A673 (cell line): ENCODE measurements at places on chromosomes 13 and 19. TPM values are rescaled to one million over a fixed set of nuclear protein-coding genes. Genes with fewer than 3 reads are reported as not detected.

DNA sequence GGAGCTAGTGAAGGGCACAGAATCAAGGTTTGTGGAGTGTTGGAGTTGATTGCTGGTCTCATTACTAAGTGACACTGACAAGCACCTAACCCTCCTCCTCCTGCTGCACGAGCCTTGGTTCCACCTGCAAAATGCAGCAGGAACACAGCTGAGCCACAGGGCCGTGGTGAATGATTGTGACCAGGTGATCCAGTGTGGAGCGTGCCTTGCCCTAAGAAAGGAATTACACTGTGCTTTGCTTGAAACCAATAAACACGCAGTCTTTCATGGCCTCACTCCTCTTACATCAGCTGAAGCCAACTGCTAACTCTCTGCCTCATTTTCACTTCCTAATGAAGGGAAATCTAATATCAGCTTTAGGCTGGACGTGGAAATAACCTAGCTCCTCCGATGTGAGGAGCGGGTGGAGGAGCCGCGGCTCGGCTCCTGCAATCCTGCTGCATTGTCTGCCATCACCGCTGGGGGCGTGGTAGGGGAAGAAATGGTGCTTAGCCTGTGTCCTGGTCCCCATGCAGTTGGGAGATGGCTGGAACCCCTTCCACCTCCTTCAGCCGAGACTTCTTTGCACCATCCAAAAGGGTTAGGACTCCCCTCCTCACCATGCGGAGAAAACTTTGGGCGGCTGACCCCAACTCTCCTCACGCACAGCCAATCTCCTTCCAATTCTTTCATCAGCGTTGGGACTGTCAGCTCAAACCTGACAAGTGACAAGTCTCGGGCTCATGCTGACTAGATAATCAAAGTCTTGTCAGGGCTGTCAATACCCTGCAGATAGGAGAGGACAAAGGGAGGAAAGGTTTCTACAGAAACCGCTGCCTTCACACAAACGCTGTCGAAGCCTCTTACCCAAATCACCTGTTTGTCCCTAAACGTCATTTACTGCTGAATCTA, 427.9 kb downstream of the ZNF536 start:
- DNase-seq = no peak
- no peaks in the 10 kb centered on the region for H3K36me3 ChIP-seq
- H3K27me3 ChIP-seq = no peaks in the 10 kb centered on the region
- H3K4me3 ChIP-seq = no peak overlapping the region
- peaks cover 7% of the 10 kb centered on the region for H3K4me1 ChIP-seq
- no peak overlapping the region for H3K27ac ChIP-seq

DNA sequence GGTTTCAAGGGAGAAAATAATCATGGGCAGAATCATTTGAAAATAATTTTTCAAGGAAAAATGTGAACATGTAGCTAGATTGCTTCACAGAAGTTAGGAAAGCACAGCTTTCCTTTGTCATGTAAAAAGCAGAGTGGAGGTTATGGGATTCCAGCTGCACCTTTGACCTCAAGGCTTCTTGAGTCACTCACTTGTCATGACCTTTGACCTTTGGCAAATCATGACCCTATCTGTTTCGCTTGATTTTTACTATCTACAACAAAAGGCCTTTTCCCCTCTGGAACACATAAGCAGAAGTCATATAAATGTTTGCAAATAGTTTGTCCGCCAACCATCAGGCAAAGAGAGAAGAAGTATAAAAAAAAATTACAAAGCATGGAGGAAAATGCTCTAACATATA, 210.7 kb upstream of the MIR17HG start:
- no peak for DNase-seq
- no peak overlapping the region for H3K4me3 ChIP-seq
- peaks cover 48% of the 10 kb centered on the region for H3K27me3 ChIP-seq
- H3K36me3 ChIP-seq = no peaks in the 10 kb centered on the region
- H3K27ac ChIP-seq = no peak overlapping the region

- no peaks in the 10 kb centered on the region for H3K36me3 ChIP-seq
- no peaks in the 10 kb centered on the region for H3K27me3 ChIP-seq
- no peak overlapping the region for H3K27ac ChIP-seq
- no peaks in the 10 kb centered on the region for H3K4me1 ChIP-seq
- DNase-seq = no peak
- no peak overlapping the region for H3K4me3 ChIP-seq
Measured at GRCh38 chr13:50798923-50799322, 44.6 kb downstream of the DLEU7 start.

GRCh38 chr13:99164226-99164625, 36.4 kb upstream of the UBAC2 start:
- no peak overlapping the region for H3K27ac ChIP-seq
- H3K36me3 ChIP-seq = no peaks in the 10 kb centered on the region
- H3K4me3 ChIP-seq = no peak overlapping the region
- H3K27me3 ChIP-seq = no peaks in the 10 kb centered on the region
- H3K4me1 ChIP-seq = no peaks in the 10 kb centered on the region

DNA sequence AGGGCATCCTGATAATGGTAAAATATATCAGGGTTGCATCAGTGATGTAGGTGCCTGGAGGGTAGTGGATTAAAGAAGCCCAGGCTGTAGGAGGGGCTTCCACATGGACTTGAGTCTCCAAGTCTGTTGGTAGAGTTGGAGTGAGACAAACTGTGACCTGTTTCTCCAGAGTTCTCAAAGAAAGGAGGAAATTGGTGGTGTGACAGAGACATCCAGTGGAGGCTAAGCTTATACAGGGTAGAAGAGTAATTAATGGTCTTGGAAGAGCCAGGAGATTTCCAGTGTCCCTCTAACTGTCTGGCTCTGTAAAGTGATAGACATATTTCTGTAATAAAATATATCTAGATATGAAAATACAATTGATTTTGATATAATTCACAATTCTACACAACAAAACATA, 61.1 kb downstream of the GPC5 start:
- DNase-seq = no peak
- no peaks in the 10 kb centered on the region for H3K27me3 ChIP-seq
- no peak overlapping the region for H3K27ac ChIP-seq
- no peaks in the 10 kb centered on the region for H3K36me3 ChIP-seq

DNA sequence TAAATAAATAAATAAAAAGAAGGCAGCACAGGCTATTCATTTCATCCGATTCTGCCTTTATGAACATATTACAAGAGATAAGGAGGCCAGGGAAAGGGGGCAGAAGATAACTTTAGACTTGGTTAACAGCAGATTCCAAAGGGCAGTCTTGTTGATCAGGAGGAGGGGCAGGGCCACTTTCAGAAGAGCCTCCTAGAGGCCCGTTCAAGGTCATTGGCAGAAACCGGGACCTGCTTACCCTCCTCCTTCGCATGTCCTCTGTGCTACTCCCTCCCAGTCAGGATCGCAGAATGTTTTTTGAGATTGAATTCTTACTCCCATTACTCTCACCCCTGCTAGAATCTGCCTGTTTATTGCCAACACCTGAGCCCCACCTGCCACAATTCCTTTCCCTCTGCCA, 217.0 kb upstream of the IPO5 start:
- H3K36me3 ChIP-seq = no peaks in the 10 kb centered on the region
- no peak overlapping the region for H3K27ac ChIP-seq
- H3K27me3 ChIP-seq = no peaks in the 10 kb centered on the region
- H3K4me1 ChIP-seq = no peaks in the 10 kb centered on the region
- DNase-seq = no peak
- H3K4me3 ChIP-seq = no peak overlapping the region

GRCh38 chr13:40352380-40352778, 314.1 kb downstream of the FOXO1 start:
- no peak for DNase-seq
- H3K36me3 ChIP-seq = no peaks in the 10 kb centered on the region
- H3K27me3 ChIP-seq = no peaks in the 10 kb centered on the region
- no peaks in the 10 kb centered on the region for H3K4me1 ChIP-seq
- H3K27ac ChIP-seq = no peak overlapping the region

DNA sequence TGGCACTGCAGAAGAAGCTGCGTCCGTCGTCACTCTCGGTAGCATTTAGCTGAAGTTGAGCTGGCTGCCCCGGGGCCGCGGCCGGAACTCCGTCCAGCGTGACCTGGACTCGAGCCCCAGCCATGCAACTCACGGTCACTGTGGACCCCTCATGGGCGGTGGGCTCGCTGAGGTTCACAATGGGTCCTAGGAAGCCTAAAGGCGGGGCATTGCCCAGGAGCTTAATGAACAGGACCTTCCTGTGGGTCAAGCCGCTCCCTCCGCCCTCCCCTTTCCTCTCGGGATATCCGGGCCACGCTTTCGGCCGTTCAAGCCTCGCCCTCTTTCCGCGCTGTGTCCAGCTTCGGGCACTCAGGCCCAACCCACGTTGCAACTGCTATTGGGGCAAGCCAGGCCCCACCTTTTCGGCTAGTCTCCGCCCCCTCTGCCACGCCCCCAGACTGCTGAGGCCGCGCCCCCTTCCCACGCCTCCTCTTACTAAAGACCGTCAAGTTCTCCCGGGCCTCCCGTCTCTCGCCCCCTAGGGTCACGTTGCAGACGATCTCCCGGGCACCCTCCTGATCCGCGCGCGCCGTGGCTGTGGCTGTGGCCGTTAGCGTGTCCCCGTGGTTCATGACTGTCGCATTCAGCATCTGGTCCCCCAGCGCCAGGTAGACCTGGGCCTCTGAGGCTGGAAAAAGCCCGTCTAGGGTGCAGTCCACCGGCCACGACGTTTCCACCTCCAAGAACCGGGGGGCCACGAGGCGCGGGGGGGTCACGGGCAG, 1.4 kb upstream of the RAVER1 start:
- H3K4me1 ChIP-seq = peaks cover 28% of the 10 kb centered on the region
- peak overlapping the region; percentile 99 for H3K27ac ChIP-seq
- H3K36me3 ChIP-seq = peaks cover 15% of the 10 kb centered on the region
- H3K27me3 ChIP-seq = no peaks in the 10 kb centered on the region
- DNase-seq = peak; percentile 89

DNA sequence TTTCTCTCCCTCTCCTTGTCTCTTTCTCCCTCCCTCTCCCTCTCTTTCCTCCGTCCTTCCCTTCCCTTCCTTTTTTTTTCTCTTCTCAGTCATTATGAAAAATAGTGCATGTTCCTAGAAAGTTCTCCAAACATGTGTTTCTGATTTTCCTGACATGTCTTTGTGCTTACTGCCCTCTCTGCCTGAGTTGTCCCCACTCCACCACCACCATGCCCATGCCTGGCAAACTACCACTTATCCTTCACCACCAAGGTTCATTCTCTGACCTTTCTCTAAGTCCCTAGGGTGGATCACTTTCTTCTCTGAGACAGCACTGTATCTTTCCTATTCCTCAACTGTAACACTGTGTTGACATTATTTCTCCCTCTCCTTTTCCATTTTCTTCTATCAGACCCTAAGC, 98.2 kb downstream of the LACC1 start:
- H3K4me3 ChIP-seq = no peak overlapping the region
- H3K27me3 ChIP-seq = peaks cover 3% of the 10 kb centered on the region
- no peak for DNase-seq
- no peaks in the 10 kb centered on the region for H3K4me1 ChIP-seq

- peak; percentile 76 for DNase-seq
- no peaks in the 10 kb centered on the region for H3K4me1 ChIP-seq
- H3K27ac ChIP-seq = peak within 1 kb of the TSS; percentile 78
- H3K4me3 ChIP-seq = peak within 1 kb of the TSS; percentile 97
- no peaks in the 10 kb centered on the region for H3K27me3 ChIP-seq
Measured at GRCh38 chr19:44643605-44644401, at the start of gene PVR. TSS of gene PVR (plus strand) at chr19:44643910. CDS start at chr19:44644097, 187 bp downstream.

GRCh38 chr13:29956853-29957252, 106.4 kb upstream of the UBL3 start:
- H3K27me3 ChIP-seq = peaks cover 6% of the 10 kb centered on the region
- no peaks in the 10 kb centered on the region for H3K36me3 ChIP-seq
- DNase-seq = no peak
- H3K27ac ChIP-seq = no peak overlapping the region

DNA sequence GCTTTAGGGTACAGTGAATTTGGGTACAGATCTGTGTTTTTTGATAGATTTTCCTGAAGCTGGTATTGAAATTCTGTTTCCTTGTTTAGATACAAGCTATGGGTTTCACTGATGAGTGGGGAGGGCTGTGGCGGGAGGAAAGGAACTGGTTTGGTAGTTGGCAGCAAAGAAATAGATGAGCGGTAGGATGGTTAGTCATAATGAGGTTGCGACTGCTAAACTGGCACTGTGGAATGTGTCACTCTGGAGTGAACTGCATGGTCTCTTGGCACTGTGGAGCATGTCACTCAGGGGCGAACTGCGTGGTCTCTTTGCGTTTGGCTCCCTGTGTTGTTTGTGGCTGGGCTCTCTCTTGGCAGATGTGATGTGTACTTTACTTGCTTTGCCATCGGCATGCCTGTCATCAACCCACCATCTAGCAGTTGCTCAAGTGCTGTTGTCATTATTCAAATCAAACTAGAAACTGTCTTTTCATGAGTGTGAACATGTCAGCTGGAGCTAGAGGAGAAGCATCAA, 82.1 kb downstream of the ATP8A2 start:
- H3K4me3 ChIP-seq = no peak overlapping the region
- no peaks in the 10 kb centered on the region for H3K4me1 ChIP-seq
- no peak overlapping the region for H3K27ac ChIP-seq

- H3K27me3 ChIP-seq = no peaks in the 10 kb centered on the region
- no peak for DNase-seq
- H3K4me3 ChIP-seq = no peak overlapping the region
- H3K36me3 ChIP-seq = no peaks in the 10 kb centered on the region
- H3K4me1 ChIP-seq = peaks cover 7% of the 10 kb centered on the region
- no peak overlapping the region for H3K27ac ChIP-seq
Measured at GRCh38 chr13:113443991-113444390, 9.3 kb downstream of the ADPRHL1 start.

GRCh38 chr13:23909606-23910005, 12.3 kb upstream of the C1QTNF9B start:
- no peak for DNase-seq
- no peak overlapping the region for H3K4me3 ChIP-seq
- no peak overlapping the region for H3K27ac ChIP-seq
- no peaks in the 10 kb centered on the region for H3K36me3 ChIP-seq

GRCh38 chr13:105758918-105759860, 776.3 kb downstream of the EFNB2 start:
- H3K4me3 ChIP-seq = no peak overlapping the region
- H3K27ac ChIP-seq = no peak overlapping the region

The SMIM17 gene
- 0.52 and 0.76 TPM in 2 replicates for total RNA-seq

The ZNF382 gene
- 17.2 and 17.3 TPM in 2 replicates for total RNA-seq

The C19orf73 gene
- total RNA-seq = 1.7 and 2.6 TPM in 2 replicates

The DPP9 gene
- 60.2 and 65.7 TPM in 2 replicates for total RNA-seq

The DCUN1D2 gene
- 38.6 and 44.8 TPM in 2 replicates for total RNA-seq

The PRSS57 gene
- not detected in 2 replicates for total RNA-seq

The ZNF99 gene
- not detected in 2 replicates for total RNA-seq
